ENCODE measurements at places on chromosomes 12 and 14. TPM values are rescaled to one million over a fixed set of nuclear protein-coding genes. Genes with fewer than 3 reads are reported as not detected.

GRCh38 chr14:51370758-51371386, 130.8 kb downstream of the TMX1 start:
- no peak for DNase-seq

DNA sequence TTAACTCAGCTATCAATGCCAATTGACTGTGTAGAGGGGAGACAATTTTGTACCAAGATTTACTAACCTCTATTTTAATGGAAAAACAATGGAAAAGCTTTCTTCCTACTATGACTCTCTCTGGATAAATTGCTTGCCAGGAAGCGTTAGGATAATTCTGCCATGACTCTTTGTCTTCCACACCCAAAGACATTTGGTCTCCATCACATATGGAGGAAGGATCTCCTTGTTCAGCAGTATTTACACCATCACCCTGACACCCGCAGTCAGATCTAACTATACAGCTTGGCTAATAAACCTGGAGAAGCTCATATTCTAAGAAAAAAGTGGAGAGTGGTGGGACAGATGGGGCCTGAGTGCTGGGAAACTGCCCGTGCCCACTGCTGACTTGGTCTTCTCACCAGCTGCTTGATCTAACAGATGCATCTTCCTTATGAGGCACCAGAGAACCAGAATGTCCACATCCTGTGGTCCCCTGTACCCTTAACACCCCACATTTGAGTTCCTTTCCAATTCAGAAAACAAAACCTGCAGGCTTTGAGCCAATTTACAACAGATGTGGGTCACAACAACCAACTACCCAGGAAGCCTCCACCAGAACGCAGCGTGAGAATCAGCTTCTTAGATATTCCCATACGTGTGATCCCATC, 154.0 kb downstream of the DAD1 start:
- DNase-seq, result no peak

- DNase-seq, result no peak
These were observed 271.0 kb upstream of the RTL1 start for GRCh38 chr14:101174522-101174838.

Gene VRTN
- not detected for total RNA-seq

Gene FBLN5
- total RNA-seq, result 0.23 TPM

Data from Panc1 (cell line).